Fibroblast of skin of right biceps (primary cell): ENCODE measurements at places on chromosomes 13 and 19.
A peak's percentile ranks its signal among the peaks of the same experiment; 100 is the strongest.

- peak; percentile 65 for DNase-seq
Measured at GRCh38 chr13:36418022-36418805, 14.1 kb upstream of the CCNA1 start.

DNA sequence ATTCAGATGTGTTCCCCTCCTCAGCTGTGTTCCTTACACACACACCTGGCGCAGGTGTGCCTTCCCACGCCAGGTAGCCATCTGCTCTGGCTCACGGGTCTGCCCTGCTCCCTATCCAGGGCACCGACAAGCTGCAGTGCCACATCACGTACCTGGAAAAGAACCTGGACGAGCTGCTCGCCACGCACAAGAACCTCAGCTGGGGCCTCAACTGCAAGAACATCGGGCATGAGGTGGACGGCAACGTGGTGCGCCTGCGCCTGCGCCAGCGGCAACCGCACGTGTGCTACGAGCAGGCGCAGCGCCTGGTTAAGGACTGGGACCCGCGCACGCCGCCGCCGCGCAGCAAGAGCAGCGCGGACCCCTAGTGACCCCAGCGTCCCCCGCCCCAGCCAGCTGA lies 26.5 kb upstream of the CASP14 start:
- no peak for DNase-seq

DNA sequence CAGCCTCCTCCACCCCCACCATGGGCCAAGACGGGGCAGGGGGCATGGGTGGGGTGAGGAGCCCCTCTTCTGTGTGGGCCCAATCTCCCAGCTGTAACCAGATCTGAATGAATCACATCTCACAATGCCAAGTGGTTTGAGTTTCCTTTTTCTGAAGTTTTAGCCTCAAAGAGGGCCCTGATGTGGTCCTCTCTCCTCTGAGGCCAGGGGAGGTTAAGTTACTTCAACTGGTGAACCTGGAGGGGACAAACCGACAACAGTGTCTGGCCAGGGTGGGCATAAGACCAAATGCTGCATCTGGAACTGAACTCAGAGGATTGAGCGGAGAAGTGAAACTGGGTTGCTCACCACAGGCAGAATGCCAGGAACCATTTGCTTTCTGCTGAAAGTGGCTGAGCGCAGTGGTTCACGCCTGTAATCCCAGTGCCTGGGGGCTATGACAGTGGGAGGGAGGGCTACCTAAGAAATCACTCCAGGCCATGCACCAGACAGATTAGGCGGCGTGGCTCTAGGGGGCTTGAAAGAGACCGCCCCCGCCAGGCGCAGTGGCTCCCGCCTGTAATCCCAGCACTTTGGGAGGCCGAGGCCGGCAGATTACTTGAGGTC lies 15.4 kb upstream of the IRGC start:
- peak; percentile 77 for DNase-seq

DNA sequence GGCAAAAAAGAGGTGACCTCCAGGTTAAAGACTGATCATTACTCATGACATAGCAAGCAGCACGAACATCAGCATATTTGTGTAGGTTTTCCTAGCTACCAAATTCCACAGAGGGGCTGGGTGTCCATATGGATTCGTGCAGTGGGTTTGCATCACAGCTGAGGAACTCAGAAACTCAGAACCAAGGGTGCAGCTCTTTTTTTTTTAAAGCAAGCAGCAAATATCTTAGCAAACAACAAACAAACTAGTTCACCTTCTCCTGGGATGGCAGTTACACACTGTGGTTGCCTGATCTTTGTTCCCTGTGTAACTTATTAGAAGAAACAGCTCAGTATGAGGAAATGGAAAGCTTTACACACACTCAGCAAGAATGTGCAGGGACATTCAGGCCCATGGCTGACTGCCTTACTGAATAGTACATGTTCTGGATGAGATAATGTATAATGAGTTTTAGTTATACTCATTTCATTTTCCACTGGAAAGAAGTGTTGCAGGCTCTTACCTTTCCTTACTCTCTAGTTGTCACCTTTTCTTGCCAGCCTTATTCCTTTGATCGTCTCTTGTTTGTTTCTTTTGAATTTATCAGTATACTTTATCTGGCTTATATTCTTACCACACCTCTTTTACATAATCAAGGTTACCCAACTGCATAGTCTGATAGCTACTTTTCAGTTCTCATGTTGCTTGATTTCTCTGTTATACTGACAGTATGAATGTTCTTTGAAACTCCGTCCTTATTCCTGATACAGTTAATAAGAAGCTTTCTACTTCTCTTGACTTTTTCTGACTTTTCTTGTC lies 4.3 kb downstream of the NDFIP2 start:
- DNase-seq: peak; percentile 91

DNA sequence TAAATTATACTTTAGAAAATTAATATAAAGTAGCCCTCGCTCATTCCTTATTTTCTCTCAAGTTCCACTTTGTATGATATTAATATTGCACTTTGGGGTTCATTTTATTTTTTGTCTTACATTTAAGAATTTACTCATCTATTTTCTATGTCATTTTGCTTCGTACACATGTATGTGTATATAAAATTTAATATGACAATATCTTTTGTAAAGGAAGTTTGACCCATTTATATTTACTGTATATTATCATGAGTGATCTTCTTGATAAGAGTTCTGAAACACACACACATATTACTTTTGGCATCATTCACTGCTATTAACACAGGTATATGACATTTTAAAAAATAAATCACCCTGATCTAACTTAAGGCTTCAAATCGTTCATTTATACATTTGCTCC lies 83.1 kb downstream of the IRS2 start:
- no peak for DNase-seq

GRCh38 chr13:46605825-46606554 lies 53.0 kb downstream of the LRCH1 start:
- no peak for DNase-seq

DNA sequence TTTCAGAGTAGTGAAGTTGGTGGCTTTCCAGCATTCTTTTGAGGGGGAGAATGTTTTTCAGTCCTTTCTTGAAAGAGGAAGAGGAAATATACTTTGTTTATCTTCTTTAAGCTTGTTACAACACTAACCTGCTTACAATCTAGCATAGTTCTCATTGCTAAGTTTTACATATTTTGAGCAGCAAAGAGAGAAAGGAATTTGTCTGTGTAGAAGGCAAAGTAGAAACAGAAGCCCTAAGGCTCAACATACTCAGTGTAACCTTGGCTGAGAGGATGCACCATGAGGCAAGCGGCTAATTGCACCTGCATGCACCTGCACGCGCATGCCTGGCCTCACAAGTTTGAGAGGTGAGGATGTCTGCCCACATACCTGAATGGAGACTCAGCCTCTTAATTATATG lies 2.2 kb downstream of the FRY start:
- DNase-seq: no peak

DNA sequence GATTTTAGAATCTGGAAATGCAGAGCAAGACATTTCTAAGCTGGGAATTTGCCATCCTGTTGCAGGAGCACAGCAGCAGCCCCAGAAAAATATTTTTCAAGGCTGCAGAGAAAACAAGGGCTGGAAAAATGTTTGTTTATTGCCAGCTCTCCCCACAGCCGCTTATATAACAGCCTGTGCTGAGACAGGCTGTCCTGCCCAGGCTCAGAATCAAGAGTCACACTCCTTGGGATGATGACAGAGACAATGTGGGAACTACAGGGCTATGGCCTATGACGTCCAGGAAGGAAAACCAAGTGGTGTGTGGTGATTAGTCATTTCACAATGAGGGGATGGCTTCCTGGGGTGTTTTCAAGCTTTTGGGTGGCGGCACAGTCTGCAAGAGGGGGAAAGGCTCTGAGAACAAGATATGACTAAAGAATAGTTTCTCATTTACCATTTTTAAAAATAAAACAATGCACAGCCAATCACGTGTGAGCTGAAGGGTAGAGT lies 136.3 kb upstream of the SERP2 start:
- DNase-seq: peak; percentile 95

GRCh38 chr19:29526730-29527499 lies 1.1 kb downstream of the VSTM2B start:
- no peak for DNase-seq

DNA sequence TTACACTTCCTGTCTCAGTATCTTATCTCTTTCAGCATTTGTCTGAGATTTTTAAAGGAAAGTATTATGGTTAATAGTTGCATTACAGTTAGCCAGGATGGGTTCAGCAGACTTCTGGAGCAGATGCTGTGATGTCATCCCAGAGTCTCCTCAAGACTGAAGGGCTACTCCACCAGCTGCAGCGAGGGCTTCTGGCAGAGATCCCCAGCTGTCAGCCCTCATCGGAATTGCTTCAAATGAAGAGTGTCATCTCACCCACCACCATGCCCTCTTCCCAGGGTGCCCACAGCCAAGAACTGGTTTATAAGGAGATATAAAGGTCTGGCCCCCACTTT lies 84.4 kb downstream of the FAM216B start:
- DNase-seq: peak; percentile 19

DNA sequence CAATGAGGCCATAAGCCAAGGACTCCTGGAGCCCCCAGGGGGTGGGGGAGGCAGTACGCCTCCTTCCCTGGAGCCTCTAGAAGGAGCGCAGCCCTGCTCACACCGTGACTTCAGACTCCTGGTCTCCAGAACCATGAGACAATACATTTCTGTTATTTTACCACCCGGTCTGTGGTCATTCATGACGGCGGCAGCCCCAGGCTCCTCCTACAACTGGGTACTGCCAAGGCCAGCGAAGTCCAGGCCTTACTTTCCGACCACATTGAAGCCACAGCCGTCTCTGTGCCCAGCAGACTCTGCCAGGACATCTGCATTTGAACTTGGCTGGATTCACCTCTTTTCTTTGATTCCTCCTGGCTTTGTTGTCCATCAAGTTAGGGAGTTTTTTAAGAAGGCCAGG lies 10.5 kb downstream of the GNG7 start:
- no peak for DNase-seq

- DNase-seq: no peak
Measured at GRCh38 chr19:41708481-41708880, at the start of gene CEACAM5. CEACAM5 (plus strand) TSS chr19:41708626; CDS start chr19:41708732, 106 bp downstream.

- no peak for DNase-seq
Measured at GRCh38 chr13:32041429-32041828, 9.9 kb downstream of the FRY start.

GRCh38 chr19:29446361-29446760 lies 79.4 kb upstream of the VSTM2B start:
- DNase-seq: no peak

DNA sequence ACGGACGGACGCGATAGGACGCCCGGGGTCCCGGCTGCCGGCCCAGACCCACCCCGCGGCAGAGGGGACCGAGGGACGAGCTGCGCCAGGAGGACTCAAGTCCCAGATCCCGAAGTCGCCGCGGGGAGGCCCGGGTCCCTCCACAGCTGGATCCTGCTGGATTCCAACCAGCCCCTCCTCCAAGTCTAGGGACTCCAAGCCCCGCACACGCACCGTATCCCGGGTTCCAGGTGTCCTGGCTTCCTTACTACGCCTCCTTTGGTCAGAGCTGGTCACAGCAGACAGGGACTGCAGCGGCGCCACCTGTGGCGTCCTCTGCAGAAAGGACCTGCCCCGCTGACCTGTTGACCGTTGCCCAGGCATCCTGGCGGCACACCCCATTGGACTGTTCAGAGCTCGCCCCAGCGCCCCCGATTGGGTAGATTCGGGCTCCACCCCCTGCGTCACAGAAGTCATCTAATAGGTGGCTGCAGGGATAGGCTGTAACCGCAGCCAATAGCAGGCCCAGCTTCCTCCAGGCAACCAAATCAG lies 29.0 kb upstream of the ZNF709 start:
- no peak for DNase-seq

DNA sequence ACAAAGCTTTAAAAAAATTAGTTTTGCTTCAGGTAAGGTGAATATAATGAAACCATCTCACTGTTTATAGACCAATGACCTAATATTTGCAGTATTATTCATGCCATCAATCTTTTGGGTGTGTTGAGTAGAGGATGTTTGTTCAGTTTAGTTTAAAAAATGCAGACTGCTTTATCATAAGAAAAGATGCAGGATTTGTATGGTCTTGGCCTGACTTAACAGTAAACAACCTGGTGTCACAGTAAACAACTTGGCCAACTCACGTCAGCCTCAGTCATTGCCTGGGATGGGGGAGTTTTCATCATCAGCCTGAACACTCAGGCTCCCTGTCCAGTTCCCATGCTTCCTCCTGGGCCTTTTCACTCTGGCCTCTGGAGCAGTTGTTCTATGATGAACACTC lies 55.1 kb downstream of the LMO7 start:
- DNase-seq: no peak

DNA sequence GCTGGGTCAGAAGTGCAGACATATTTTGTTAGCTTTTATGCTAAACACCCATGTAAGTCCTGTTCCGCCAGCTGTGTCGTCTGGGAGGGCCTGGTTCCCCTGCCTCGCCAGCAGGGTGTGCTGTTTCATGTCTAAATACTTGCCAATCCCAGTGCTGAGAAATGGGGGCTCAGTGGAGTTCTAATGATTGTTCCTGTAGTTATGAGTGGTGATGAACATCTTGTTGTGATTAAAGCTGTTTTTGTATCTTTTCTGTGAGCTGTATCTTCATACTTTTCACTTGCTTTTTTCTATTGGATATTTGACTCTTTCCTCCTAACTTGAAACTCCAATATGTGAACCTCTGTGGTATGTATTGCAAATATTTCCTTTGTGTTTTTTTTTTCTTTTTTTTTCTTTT lies 32.7 kb downstream of the KDM4B start:
- peak; percentile 79 for DNase-seq

DNA sequence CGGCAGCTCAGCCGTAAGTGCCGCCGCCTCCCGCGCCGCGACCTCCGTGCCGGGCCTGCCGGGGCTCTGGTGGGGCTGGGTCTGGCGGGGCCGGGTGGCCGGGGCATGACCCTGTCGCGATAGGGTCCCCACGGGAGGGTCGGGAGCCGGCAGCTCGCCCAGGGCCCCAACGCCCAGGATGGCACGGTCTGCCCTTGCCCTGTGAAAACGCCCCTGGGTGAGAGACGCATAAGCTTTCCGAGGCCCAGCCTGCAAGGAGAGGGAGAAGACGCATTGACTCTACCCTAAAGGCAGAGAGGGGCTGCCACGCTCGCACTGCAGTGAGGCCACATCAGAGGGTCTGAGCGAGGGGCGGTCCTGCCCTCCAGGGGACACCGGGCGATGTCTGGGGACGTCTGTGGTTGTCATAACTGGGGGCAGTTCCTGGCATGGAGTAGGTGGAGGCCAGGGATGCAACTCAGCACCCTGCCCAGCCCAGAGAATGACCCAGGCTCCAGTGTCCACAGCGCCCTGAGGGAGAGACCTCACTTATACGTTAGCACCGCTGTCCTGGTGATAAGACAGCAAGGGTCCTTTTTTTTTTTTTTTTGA lies 539 bp downstream of the ZNF554 start:
- DNase-seq: no peak

- DNase-seq: peak; percentile 20
Measured at GRCh38 chr13:59950266-59950665, 213.5 kb downstream of the DIAPH3 start.

DNA sequence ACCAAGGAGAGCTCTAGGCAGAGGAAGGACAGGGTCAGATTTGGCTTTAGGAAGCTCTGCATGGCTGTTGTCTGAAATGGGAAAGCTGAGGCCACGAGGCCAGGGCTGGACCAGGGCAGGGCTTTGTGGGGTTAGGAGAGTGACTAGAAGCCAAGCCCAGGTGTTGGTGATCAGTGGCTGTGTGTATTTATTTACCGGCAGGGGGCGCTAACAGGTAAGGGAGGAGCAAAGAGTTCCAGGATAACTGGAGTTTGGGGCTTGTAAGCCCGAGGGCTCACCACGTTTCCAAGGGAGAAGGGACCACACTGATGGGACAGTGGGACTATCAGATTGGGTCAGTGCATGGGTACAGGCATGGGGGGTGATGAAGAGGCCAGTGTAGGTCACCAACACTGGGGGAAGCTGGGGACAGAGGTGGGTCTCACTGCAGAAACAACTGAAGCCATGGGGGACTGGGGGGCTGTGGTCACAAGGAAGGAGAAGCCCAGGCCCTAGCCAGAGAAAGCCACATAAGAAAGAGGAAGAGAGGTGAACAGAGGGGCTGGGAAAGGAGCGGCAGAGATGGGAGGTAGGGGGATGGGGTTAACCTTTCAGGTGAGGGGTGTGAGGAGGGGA lies 3.9 kb downstream of the TMEM147 start:
- DNase-seq: peak; percentile 66
